Activated T-helper 1 cell treated with Interleukin-2 at 50 U/mL for 16 hours (primary cell): ENCODE measurements at places on chromosomes 6 and 20.
A peak's percentile ranks its signal among the peaks of the same experiment; 100 is the strongest.

DNA sequence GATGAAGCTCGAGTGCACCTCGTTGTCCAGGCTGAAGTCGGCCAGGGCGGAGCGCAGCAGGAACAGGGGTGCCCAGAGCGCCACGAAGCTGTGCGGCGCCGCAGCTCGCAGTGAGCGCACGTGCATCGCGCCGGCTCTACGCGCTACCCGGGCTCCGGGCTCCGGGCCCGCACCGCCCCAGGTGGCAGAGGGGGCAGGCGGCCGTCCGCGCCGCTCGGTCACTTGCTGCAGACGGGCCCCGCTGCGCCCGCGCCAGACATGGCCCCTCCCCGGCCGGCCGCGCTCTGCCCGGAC, 497 bp downstream of the BMP7 start:
- no peak for DNase-seq

GRCh38 chr20:19785983-19786285, 27.9 kb downstream of the RIN2 start:
- no peak for DNase-seq

GRCh38 chr20:9615766-9616454, 101.5 kb downstream of the LAMP5 start:
- DNase-seq: no peak

DNA sequence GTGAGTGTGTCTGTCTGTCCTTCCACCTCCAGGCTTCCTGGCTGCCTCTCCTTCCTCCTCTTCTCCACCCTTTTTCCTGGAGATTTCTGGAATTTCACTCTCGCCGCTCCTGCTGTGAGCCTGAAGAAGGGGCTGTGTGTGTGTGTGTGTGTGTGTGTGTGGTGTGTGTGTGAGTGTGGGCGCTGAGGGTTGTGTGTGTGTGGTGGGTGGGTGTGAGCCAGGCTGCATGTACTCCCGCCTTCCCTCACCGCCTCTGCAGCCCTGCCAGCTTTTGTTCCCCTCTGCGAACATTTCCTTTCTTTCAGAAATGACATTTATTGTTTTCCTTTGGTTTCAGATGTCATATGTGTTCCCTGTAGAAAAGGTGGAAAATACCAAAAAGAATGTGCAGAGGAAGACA, 76.0 kb downstream of the SRC start:
- no peak for DNase-seq

DNA sequence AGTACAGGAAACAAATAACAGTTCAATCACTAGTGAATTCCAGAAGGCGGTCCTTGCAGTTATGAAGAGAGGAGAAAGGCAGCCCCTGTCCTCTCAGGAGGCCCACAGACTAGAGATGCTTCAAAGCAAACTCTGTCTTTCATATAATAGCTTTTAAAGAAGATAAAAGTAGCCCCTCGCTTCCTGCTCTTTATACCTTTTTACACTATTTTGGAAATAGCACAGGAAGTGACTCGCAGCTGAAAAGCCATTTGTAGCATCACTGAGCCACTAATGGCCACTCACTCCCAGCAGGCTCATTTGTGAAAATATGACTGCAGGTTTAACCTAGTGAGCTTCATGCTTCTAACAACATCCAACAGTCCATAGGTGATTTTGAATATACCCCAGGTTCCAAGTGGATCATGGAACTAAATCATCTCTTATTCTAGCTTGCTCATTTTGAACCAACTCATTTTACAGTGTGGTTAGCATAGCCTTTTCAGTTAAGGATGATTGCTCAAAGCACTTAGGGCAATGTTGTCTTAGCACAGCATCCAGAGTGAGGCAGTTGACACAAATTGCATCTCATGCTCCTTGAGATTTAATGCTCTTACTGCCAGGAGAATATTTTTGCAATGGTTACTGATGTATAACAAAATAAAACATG, 136.0 kb upstream of the NRSN1 start:
- DNase-seq: no peak

- no peak for DNase-seq
These were observed 29.6 kb downstream of the PCNA start for GRCh38 chr20:5090191-5090590.

DNA sequence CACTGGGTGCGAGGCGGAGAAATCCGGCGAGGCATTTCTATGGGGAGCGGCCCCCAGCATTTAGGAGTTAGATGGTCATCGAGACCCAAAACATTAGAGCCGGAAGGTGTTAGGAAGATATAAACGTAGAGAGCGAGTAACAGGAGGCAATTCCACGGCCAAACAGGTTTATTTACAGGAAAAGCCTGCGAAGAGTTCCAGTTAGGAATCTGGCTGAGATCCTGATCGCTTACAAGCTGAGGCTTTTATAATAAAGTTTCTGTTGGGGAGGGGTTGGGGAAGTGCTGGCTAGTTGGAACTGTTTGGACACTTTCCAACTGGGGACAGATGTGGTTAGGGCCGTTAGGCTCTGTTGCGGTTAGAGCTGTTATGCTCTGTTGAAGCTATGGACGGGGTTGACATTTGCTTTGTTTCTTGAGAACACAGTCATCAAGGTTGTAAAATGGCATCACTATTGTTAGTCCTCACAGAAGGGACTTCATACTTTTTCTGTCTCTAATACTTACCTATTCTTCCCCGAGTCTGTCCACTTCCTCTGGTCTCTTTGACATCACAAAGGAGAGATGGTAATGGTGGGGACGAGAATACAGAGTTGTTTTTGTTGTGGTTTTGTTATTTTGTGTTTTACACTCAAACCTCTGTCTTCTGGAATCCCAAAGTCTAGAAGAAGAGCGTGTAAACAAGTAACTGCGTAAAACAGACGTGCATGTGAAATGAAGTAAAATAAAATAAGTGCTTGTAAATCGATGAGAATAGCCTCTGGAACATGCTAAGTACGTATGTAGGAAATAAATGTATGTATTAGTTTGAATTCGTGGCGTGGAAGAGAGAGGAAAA, 554 bp upstream of the ZSCAN31 start:
- DNase-seq: no peak

DNA sequence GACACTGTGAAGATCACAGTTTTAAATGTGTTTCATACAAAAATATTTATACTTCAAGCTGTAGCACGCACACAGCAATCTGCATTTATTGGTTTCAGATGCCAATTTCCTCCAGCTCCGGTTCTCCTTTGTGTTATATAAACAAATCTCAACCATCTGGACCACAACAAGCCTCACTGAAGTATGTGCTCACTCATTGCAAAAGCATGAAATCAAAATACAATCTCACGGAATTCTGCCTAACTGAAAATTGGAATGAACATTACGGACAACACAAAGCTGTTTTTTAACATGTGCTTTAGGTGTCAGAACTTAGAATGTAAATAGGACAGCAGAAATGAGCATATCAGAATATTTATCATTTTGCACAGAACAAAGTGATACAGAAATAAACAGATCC, 38.0 kb downstream of the RCAN2 start:
- DNase-seq: no peak

DNA sequence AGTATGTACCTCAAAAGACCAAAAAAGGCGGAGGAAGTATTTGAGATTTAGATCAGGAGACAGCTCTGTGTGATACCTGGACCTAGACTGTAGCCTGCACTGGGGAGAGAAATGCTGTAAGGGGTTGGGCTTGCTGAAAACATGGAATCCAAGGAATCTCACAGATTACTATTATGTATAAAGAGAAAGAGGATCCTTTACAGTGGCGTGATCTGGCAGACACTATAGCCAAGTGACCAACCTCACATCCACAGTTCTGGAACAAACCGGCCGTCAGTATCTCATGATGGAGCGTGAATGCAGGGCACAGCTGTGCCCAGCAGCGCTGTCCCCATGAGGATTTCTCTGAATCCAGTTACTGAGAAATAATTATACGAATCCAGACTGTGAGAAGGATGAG, 12.3 kb downstream of the DDX27 start:
- no peak for DNase-seq

- DNase-seq: no peak
These were observed 159.2 kb upstream of the COL21A1 start for GRCh38 chr6:56406276-56407269.

DNA sequence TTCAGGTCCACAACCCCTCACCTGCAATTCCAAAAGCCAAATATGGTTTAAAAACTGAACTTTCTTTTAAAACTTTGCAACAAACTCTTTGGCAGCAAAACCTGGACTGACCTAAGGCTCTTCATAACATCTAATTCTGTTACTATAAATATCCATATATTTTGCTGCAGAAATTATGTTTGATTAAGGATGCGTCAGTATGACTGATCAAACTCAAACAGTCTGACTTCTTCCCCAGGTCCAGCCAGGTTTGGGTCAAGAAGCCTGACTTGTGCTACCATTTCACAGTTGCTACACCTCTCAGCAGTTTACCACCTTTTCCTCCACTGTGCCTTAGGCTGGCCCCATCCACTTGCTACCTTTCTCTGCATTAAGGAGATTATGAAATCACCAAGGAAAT, 127.0 kb upstream of the DUSP22 start:
- DNase-seq: no peak

GRCh38 chr6:24935366-24936152, at the start of gene RIPOR2:
Gene RIPOR2, minus strand, starts transcription at chr6:24935960. Its CDS starts 62 bp downstream, at chr6:24935898.
- DNase-seq: peak; percentile 67

DNA sequence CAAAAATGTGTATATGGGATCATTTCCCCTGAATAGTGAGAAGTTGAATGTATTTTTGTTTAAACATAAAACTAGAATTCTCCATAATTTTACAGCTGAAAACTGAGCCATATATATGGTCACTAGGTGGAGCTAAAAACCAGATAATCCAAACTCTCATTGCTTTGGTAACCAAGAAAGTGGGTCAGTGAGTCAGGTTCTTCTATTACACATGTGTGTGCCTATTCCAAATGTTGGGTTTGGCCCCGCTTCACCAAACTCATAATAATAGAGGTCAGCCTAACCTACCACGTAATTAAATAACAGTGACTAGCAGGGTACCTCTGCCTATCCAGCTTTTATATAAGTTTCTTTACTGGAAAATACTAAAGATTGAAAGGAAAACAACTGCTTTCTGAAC, 19.3 kb upstream of the RNGTT start:
- DNase-seq: no peak

- DNase-seq: no peak
These were observed 4.3 kb downstream of the SDCBP2 start for GRCh38 chr20:1324598-1325172.

DNA sequence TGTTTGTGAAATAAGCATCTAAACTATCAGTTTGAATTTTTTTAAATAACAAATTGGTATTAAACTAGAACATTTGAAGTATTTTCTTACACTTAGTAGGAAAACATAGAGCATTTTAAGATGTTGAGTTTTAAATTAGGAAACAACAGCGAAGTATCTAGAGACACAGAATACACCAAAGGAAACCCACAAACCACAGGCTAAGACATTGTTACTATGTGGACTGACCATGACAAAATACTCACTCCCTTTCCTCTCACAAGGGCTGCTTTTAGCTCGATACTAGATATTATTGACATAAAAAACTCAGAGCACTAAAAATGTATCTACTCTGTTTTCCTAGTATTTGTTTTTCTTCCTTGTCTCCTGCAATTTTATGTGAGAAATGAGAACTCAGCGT, 266.0 kb upstream of the CITED2 start:
- no peak for DNase-seq

GRCh38 chr6:52304983-52305390, 20.4 kb upstream of the MCM3 start:
- DNase-seq: no peak

GRCh38 chr6:80203283-80203682, 96.8 kb downstream of the BCKDHB start:
- DNase-seq: no peak

DNA sequence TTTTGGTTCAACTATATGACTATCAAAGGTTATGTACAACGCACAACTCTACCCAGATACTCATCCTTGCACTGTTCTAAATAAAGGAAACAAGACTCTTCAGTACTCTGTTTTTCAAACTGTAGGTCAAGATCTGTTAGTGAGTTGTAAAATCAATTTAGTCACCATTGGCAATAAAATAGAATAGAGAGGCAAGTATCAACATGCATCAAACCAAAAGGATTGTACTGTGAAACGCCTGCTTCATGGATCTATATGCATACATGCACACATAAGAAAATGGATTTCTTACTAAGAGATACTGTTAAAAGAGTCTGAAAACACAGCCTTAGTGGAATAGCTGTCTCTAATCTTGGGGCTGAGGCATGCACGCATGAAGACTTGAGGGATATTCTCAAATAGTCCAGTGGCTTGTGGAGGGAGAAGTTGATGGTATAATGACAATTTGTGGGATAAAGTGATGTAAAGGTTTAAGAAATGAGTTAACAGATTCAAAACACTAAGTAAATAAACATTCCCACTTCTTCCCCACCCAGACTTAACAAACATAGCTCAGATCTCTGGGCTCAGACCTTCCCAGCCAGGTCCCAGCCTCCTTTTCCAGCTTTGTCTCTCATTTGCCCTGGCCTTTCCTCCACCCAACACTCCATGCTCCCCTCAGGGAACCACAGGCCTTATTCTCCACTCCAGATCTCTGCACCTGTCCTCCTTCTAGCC, 10.7 kb upstream of the LZTS3 start:
- DNase-seq: no peak

- no peak for DNase-seq
These were observed 27.2 kb upstream of the FKBP1A start for GRCh38 chr20:1420066-1420465.

DNA sequence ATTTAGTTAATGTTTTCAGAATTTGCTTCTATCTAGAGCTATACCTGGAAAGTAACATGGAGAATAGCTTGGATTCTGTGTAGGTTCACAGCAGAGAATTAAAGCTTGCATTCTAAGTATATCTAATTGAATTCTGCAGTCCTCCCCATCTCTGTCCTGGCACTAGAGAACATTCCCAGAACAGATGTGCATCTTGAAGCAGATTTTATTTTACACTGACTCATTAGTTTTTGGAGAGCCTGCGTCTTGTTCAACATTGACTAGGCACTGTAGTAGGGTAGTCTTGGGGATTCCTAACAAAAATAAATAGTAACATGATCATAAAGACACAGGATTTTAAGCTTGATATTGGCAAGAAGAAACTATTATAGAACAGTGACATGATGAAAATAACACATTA, 36.2 kb upstream of the BAG2 start:
- no peak for DNase-seq

- no peak for DNase-seq
These were observed 14.2 kb downstream of the FAM83B start for GRCh38 chr6:54860739-54861138.

DNA sequence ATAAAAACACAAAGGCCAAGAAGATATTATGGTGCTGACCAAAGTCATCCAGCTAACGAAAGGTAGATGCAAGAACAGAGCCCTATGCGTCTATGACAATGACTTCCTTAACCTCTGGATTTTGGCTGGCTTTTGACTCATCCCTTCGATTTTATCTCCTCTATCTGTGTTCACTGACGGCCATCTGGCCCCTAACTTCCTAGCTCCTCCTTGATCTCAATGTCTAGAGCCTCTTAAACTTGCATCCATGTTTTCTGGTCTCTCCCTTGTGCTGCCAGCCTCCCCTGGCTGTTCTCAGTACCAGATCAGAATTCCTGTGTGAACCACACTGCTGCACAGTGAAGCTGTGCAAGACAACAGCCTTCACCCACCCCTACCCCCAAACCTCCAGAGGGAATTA, 452.9 kb downstream of the UTRN start:
- DNase-seq: no peak
